ENCODE measurements at places on chromosomes 13 and 19. TPM values are rescaled to one million over a fixed set of nuclear protein-coding genes. Genes with fewer than 3 reads are reported as not detected.
A peak's percentile ranks its signal among the peaks of the same experiment; 100 is the strongest.

DNA sequence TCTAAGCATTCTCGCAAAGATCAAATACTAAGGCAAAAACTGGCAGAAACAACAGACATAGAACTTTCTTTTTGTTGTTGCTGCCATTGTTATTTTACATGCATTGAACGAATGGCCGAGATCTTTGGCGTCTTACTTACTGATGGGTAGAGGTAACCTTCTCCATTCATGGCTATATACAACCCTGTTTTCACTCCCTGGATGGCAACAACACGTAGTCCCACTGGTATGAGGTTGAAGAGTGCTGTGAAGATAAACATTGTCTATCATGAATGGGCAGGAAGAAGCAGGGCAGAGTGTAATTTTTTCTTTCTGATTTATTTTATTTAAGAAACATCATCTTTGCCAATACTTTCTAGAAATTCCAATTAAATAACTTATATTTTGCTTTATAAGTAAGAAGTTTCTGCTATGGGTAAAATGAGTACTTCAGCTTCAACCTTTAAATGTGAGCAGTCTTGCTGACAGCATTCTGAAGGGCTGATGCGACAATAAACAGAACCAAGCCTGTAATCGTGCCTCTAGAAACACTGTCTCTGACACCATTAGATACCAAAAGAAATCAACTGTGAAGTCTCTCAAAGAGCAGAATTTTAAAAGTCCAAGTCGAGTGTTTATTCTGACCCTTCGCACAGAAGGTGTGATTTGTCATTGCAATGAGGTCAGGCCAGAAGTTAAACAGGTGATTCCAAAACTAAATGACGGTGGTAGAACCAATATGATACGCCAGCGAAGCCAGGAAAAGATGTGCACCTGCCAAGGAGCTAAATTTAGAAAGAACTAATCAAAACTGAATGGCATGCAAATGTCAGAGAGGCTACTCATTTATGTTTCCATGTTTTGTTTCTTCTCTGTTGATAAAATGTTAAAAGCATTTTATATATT lies 416.4 kb downstream of the ITGBL1 start:
- no peak for DNase-seq

NFILZ gene
- total RNA-seq = not detected

DNA sequence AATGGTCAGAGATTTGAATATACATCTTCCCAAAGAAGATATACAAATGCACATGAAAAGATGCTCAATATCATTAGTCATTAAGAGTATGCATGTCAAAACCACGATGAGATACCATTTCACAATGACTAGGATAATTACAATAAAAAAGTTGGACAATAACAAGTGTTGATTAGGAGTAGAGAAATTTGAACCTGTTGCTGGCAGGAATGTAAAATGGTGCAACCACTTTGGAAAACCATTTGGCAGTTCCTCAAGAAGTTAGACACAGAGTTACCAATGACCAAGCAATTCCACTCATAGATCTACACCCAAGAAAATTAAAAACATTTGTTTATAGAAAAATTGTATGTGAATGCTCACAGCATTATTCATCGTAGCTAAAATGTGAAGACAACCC lies 33.2 kb upstream of the STARD13 start:
- DNase-seq = no peak

- DNase-seq = no peak
These were observed 48.2 kb upstream of the PEPD start for GRCh38 chr19:33569821-33570220.

CCDC70 gene
- not detected for total RNA-seq

DNA sequence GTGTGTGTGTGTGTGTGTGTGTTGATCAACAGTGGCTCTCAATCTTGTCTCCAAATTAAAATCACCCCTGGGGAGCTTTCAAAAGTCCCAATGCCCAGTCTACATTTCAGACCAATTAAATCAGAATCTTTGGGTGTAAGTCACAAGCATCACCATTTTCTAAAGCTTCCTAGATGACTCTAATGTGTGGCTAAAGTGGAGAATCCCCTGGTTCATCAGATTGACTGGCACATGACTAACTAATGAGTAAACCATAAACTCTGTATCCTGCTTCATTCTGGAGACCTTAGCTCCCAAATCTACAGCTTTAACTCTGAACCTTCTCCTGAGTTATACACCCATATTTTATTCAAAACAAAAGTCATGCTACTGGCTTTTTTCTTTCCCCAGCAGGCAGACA lies 131.3 kb downstream of the SUCLA2 start:
- DNase-seq = no peak

GRCh38 chr13:51541809-51542258 lies 42.4 kb upstream of the WDFY2 start:
- peak; percentile 44 for DNase-seq

GRCh38 chr19:964761-965694 lies 19.1 kb upstream of the WDR18 start:
- DNase-seq = no peak

DNA sequence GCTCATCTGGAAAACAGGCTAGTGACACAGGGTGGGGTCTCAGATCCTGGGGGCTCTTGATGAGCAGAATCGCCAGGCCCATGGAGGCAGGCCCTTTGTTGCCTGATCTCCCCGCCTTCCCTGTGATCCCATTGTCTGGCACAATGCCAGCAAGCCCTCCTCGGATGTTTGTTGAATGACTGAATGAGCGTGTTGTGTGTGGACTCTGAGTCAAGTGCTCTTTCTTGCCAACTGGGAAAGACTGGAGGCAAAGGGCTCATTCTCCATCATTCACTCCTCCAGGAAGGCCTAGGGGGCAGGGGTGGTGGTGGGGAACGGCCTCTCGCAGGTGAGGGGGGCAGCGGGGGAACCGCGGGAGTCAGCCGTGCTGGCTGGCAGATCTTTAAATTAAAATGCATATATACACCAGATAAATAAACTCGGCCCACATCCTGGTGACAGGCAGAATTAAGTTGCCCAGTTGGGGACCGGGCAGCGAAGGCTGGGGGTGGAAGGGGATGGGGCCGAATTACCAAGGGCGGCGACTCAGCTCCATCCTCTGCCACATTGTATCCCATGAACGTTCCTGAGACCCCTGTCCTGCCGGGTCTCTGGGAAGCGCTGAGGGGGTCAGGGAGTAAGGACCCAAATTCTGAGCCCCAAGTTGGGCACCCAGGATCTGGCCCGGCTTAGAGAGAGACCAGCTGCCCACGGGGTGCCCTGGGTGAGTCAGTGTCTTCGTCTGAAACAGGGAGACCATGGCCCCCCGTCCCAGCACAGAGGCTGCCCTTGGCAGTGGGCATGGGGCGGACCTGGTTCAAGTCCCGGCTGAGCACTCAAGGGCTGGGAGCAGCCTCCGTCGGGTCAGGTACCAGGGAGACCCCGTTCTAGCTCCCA lies 24.5 kb downstream of the EFNA2 start:
- no peak for DNase-seq

DNA sequence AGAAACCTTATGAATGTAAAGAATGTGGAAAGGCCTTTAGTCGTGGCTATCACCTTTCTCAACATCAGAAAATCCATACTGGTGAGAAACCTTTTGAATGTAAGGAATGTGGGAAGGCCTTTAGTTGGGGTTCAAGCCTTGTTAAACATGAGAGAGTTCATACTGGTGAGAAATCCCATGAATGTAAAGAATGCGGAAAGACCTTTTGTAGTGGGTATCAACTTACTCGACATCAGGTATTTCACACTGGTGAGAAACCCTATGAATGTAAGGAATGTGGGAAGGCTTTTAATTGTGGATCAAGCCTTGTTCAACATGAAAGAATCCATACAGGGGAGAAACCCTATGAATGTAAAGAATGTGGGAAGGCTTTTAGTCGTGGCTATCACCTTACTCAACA lies 20.8 kb downstream of the ZNF283 start:
- DNase-seq = no peak
